ENCODE measurements at places on chromosomes 12 and 14.

GRCh38 chr12:59890896-59891579 is 295.2 kb downstream of the SLC16A7 start:
- no peak for DNase-seq

GRCh38 chr12:75979181-75979580 is 52.4 kb downstream of the PHLDA1 start:
- DNase-seq: peak; percentile 89

GRCh38 chr14:90239139-90239538 is 17.2 kb upstream of the PSMC1 start:
- no peak for DNase-seq

DNA sequence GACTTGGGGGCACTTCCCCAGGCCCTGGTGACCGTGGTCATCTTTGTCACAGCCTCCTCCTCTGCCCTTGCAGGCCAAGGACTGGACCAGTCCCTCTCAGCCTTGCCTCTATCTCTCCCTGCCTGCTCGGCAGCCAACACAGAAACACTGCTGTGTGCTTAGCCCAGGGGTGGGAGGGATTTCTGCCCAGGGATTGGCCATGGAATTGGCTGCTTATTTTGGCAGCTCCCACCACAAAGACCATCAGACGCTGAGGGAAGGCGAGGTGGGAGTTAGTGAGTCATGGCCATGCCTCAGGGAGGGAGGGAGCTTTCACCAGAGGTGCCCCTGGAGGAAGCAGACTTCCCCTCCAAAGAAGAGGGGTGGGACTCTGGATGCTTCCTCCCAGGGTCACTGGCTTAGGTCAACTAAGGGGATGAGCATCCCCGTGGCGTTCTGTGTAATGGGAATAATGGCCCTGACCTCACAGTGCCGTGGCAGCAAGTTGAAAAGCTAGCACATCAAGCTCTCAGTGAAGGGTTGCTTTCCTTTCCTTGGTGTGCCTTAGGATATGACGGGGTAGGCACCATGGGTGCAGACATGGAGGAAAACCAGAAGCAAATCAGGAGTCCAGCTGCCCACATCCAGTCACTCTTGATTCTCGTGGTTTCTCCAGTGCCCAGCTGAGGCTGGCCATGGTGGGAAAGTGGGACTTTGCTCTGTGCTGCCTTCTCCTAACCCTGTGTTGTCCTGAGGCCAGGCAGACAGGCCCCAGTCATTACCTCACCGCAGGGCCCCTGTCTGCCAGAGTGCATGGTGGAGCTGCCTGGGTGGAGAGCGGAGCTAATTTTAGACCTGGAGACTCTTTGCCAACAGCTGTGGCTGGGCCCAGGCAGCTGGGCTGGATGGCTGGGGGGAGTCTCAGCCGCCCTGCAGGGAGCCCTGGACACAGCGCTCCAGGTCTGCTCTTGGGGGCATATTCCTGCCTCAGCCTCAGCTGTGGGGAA is 21.4 kb downstream of the B4GALNT3 start:
- no peak for DNase-seq

DNA sequence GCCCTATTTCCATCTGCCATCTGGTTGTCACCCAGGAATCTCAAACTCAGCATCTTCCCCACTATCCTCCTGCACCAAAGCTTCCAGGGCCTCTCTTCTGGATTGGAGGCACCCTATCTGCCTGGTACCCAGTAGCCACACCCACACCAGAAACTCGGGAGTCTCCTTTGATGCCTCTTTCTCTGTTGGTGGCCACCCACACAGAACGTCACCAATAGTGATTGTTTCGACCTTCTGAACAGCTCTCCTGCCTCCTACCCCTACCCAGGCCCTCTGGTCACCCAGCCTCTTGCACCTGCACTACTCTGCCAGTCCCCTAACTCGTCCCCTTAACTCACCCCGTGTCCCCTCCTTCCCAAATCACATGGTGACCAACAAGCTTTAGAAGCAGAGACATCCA is 95.0 kb downstream of the IRF2BPL start:
- no peak for DNase-seq

- DNase-seq: no peak
These were observed 187.9 kb upstream of the STXBP6 start for GRCh38 chr14:25237845-25238244.

DNA sequence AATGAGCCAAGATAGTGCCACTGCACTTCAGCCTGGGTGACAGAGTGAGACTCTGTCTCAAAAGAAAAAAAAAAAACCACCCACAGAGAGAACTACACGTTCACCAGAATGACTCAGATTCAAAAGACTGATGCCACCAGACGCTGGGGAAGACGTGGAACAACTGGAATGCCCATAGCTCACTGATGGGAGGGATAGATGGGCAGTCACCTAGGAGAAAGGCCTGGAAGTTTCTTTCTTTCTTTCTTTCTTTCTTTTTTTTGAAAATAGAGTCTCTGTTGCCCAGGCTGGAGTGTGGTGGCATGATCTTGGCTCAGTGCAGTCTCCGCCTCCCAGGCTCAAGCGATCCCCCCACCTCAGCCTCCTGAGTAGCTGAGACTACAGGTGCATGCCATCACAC is 10.0 kb upstream of the KLC1 start:
- DNase-seq: no peak

GRCh38 chr12:51421266-51421884 is 3.3 kb upstream of the SLC4A8 start:
- DNase-seq: peak; percentile 68

DNA sequence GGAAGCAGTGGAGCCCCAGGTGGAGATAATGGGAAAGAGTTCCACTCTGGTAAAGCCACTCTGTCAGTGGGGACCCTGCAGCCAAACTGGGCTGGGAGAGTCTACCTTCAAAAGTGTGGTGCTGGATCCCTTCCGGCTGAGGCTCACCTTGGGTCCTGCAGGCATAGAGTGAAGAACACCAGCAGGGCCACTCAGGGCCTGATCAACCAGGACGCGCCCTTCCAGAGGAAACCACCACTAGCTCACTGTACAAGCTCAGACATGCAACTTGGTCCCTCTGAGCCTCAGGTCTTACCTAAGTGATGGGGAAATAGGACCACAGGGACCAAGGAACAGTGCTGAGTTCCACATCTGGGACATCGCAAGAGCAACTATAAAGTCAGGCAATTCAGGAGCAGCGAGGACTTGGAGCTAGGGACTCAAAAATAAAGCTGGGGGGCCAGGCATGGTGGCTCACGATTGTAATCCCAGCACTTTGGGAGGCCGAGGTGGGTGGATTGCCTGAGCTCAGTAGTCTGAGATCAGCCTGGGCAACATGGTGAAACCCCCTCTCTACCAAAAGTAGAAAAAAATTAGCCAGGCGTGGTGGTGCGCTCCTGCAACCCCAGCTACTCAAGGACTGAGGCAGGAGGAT is 5.9 kb upstream of the PRPH start:
- no peak for DNase-seq

Measured in activated CD4-positive, alpha-beta T cell treated with anti-CD3 and anti-CD28 coated beads, Interleukin-2, amount 50 U/mL, for 16 hours (primary cell).